GM12878 (cell line): ENCODE measurements at places on chromosomes 6 and 20. TPM values are rescaled to one million over a fixed set of nuclear protein-coding genes. Genes with fewer than 3 reads are reported as not detected.

Gene BANF2
- total RNA-seq: not detected in 2 replicates

- DNase-seq: no peak
Measured at GRCh38 chr6:170485159-170485558, 67.9 kb downstream of the PSMB1 start.

GRCh38 chr6:156538875-156539660, 238.1 kb upstream of the ARID1B start:
- no peak for DNase-seq

- no peak for DNase-seq
Measured at GRCh38 chr6:144062786-144063185, 32.6 kb downstream of the SF3B5 start.

- no peak for DNase-seq
Measured at GRCh38 chr20:10555865-10556308, 117.9 kb downstream of the JAG1 start.

DNA sequence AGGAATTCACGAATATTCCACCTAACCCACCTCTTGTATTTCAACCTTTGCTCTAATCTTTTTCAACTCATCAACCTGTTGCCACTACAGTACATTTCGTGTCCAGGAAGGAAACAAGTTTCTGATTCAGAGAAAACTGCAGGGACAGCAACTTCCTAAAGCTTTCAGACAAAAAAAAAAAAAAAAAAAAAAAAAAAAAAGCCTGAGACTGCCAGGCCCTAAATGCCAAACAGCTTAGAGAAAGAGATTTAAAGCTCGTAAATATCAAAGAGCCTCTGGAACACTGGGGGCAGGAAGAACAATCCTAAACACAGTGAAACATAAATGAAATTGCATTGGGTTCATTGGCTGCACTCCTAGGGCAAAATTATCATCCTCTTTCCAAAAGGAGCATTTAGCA, 411.2 kb upstream of the SPTLC3 start:
- no peak for DNase-seq

Gene C20orf144
- total RNA-seq: 0.11 and 0.23 TPM in 2 replicates

GRCh38 chr6:170082067-170082466, 208.8 kb downstream of the DLL1 start:
- no peak for DNase-seq

Gene OR2J1
- total RNA-seq: not detected in 2 replicates

DNA sequence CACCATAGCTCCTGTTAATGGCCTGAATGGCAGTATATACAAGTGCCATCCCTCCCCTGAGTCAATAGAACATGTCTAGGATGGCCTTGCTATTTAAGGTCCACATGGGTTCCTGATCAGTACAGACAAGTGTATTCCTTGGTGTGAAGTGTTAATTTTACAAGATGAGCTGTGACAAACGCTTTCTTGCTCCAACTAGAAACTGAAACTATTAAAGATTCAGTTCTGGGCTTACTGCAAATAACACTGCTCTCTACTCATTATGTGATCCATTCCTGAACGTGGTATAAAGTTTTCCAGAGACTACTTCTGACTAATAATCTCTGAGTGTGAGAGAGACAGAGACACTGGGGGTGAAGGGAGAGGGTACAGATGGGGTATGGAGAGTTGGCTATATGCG, 198.0 kb upstream of the FBXL4 start:
- no peak for DNase-seq

Gene SDC4
- 2.3 and 2.6 TPM in 2 replicates for total RNA-seq

DNA sequence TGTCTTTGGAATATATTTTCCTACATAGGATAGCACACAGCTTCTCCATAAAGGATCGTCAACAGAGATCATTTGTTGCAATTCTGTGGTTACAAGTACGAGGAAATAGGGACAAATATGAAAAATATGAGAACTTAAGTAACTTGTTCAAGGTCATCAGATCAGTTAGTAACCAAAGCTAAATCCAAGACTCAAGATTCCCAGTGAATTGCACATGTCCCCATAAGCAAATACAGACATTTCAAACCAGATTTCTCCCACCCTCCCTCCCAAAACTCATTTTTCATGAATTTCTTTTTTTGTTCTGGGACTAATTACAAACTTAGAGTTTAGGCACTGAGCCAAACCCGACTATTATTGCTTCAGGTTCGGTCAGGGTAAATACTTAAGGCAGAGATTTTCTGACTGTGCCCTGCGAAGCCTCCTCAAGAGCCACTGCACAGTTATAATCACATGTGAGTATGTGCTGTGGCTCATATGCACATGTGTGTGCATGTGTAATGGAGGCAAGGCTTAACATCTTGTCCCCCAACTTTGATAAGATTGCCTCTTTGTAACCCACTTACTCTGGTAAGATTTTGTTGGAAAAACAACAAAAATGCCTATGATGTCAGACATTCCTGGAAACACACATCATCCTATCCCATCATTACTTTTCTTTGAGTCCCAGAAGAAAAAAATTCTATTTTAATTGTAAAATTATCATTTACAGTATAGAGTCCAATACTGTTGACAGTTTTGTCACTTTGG, 216.2 kb downstream of the CD83 start:
- no peak for DNase-seq

Gene EFCAB8
- 0.05 and 0.18 TPM in 2 replicates for total RNA-seq

DNA sequence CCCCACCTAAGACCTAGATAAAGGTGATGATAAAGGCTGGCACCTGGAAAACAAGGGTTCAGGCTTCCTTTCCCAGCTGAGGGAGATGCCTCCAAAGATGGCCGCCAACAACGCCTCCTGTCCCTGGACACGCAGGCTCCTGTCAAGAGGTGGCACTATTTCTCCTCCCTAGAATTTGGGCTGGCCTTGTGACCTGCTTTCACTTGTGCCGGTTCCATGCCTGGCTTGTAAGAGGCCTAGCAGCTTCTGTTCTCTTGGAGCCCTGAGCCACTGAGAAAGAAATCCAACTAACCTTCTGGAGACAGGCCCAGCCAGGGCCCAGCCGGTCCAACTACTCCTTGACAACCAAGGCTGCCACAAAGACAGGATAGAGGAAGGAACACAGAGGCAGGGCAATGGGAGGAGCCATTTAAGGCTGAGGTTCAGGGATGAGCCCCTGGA, 60.2 kb upstream of the RALY start:
- DNase-seq: no peak

GRCh38 chr6:44227148-44227793, 3.9 kb downstream of the SLC29A1 start:
- DNase-seq: no peak

GRCh38 chr20:46011631-46012482, 3.1 kb downstream of the MMP9 start:
- DNase-seq: no peak

DNA sequence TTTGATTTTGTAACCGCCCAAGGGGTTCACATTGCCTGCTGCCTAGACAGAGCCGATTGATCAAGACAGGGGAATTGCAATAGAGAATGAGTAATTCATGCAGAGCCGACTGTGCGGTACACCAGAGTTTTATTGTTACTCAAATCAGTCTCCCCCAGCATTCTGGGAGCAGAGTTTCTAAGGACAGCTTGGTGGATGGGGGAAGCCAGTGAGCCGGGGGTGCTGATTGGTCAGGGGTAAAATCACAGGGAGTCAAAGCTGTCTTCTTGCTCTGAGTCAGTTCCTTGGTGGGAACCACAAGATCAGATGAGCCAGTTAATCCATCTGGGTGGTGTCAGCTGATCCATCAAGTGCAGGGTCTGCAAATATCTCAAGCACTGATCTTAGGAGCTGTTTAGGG, 60.0 kb upstream of the EZR start:
- DNase-seq: no peak

DNA sequence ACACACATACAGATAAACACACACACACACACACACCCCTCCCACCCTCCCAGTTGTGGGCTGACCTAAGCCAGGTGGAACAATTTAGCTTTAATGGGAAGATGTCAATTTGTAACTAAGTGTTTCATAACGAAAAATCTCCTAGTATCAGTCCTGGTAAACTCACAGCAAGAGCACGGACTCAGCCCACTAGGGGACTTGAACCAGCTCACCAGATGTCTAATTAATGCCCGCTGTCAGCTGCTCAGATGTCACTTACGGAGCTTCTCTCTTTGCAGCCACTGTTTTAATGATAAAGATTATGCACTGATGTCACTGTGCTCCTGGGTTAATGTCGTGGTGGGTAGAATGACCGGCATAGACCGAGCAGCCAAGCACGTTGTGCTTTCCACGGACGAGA, 116.6 kb upstream of the INSM1 start:
- DNase-seq: no peak

- DNase-seq: no peak
Measured at GRCh38 chr6:32607263-32607987, 17.8 kb upstream of the HLA-DRB1 start.

- peak; percentile 36 for DNase-seq
Measured at GRCh38 chr6:28643017-28643740, 117.5 kb downstream of the GPX5 start.

Gene C6orf118
- not detected in 2 replicates for total RNA-seq

Gene LZTS3
- 0.44 and 0.48 TPM in 2 replicates for total RNA-seq

DNA sequence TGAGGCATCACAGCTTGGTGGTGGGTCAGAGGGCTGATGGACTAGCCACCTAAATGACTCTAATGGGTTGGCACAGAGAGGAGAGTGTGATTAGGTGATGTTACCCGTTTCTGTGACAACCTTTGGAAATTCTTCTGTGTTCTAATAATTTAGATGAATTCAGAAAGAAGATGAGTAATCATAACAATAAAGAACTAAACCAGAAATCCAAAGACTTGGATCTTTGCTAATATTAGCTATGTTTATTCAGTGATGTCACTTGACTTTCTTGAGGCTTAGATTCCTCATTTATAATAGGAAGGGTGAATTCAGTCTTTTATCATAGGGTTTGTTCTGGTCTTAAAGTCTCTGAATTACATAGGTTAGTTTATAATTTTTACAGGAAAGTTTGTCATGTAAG, 19.9 kb downstream of the CRYBG1 start:
- no peak for DNase-seq

- DNase-seq: no peak
Measured at GRCh38 chr20:52905241-52905994, 66.7 kb upstream of the TSHZ2 start.

Gene GABRR1
- not detected in 2 replicates for total RNA-seq

- no peak for DNase-seq
Measured at GRCh38 chr20:10802236-10802635, 128.4 kb upstream of the JAG1 start.

GRCh38 chr6:1849691-1850090, 240.0 kb downstream of the FOXC1 start:
- no peak for DNase-seq

- DNase-seq: no peak
Measured at GRCh38 chr6:108164815-108165706, 761 bp upstream of the NR2E1 start.

GRCh38 chr6:100469101-100469859, 4.6 kb upstream of the SIM1 start:
- DNase-seq: no peak

DNA sequence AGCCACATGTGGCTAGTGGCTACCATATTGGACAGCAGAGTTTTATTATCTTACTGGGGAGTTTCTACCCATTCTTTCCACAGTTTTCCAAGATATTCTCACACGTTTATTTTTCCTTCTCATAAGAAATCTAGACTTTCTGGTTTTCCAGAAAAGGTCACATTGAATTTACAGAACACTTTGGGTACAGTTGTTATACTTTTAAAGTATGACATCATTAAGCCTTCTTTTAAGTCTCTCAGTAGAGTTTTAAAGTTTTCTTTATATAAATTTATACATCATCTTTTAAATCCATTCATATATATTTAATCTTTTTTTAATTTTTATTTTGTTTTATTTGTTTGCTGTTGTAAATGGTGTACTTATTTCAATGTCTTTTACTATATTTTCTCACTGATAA, 200.3 kb upstream of the QKI start:
- DNase-seq: no peak

Gene PRICKLE4
- total RNA-seq: 0.37 TPM in 1 of 2 replicates, not detected in the other

DNA sequence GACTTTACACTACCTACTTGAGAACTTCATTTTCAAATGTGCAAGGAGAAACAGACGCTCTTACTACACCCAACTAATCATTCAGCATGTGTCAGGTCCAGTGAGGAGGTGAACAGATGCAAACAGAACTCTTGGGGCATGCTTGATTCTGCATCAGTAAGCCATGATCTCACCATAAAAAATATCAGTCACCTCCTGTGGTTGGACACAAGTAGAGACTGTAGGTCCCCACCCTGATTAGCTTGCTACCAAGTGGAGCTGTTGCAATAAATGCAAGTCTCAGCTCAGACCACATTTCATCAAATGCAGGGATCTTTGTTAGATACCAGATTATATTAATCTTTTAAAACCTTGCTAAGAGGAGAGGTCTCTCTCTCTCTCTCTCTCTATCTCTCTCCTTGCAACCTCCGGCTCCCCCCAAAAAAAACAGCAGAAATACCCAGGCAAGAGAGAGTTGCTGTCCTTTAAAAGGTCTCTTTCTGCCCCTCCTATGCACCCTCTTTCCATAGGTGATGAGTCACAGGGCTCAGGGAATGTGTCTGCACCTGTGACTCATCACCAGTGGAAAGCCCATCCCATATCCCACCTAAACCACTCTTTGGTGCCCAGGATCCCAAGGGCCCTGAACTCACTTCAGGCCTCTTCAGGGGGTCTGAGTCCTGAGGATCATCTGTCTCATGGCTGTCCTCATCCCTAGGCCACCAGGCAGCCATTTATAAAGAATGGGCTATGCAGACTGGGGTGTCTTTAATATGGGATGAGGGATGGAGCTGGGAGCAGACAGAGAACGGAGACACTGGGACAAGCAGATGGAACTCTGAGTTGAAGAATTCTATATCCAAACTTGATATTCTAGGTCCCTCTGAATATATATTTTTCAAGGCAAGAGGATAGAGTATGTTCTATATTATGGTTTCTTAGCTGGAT, 154.5 kb downstream of the QRSL1 start:
- DNase-seq: no peak

DNA sequence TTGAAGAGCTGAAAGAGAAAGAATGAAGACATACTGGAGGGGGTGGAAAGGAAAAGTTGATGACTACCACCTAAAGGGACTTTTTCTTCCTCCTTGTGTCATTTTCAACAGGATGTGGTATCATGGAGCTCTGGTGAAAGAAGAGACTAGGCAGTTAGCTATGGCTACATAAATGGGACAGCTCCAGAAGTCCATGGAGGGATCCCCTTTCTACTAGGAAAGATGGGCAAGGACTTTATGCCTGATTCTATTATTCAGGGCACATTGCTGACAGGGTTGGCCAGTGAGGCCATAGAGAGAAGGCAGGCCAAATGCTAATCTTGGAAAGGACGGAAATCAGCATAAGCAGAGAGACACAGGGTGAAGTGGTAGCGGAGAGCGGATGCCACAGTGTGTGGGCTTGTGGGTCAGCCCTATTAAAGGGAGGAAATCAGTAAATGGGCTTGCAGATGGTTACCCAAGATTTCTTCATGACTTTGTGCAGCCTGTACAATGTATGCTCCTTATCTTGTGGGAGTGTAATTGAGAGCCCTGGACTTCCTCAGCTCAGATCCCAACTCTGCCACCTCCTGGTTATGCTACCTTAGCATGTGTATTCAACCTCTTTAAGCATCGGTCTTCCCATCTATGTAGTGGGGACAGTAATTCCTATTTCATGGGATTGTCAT, 77.4 kb upstream of the TMEM170B start:
- peak; percentile 75 for DNase-seq

Gene RIPOR3
- 0.05 TPM in 1 of 2 replicates, not detected in the other for total RNA-seq

Gene ESR1
- 0.13 TPM in 1 of 2 replicates, not detected in the other for total RNA-seq

Gene LRRN4
- not detected in 2 replicates for total RNA-seq
